ENCODE measurements at places on chromosomes 3 and 15.

DNA sequence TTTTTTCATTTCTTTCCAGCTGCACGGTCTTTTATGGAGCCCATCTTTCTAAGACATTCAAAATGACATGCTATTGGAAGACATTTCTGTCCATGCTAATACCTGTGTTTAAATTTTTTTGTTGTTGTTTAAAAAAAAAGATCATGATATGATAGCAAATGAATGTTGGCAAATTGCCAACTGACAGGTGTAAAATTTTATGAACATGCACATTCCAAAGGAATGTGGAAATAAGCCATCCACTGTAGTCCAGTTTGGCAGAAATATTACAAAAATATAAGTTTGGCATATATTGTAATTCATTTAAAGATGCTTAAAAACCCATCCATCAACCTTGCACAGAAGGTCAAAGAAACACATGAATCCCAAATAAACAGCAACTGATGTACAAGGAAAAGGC is 75.6 kb upstream of the WNT5A start:
- DNase-seq, result no peak

DNA sequence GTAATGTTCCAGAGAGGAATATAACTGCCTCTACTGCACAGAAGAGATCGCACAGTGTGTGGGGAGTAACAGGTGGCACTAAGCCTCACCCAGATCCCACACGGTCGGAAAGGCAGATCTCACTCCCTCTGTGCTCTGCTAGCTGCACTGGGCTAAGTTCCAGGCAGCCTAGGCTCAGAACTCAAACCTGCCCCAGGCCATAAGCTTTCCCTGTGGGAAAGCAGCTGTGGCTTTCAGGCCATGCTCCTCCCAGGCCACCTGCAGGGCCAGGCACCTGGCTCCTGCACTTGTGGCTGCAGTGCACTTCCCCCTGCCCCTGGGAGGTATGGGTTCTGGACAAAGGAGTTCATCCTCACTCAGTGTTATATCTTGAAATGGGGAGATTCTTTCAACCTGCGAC is 27.5 kb downstream of the PCCB start:
- DNase-seq, result no peak

GRCh38 chr15:85452436-85452835 is 72.0 kb downstream of the AKAP13 start:
- DNase-seq, result no peak

DNA sequence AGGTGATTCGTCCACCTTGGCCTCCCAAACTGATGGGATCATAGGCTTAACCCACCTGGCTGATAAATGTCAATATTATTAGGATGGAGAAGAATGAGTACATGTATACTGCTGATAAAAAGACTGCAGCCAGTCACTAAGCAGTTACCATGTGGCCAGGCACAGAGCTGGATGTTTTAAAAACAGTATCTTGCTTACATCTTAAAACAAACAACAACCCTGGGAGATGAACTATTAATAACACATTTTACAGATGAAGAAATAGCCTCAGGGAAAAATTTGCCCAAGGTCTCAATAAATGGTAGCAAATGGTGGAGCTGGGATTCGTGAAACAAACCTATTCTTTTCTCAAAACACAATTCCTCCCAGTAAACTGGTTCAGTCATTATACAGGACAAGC is 18.1 kb downstream of the IL17RD start:
- no peak for DNase-seq
